ENCODE measurements at places on chromosomes 16 and 17.

DNA sequence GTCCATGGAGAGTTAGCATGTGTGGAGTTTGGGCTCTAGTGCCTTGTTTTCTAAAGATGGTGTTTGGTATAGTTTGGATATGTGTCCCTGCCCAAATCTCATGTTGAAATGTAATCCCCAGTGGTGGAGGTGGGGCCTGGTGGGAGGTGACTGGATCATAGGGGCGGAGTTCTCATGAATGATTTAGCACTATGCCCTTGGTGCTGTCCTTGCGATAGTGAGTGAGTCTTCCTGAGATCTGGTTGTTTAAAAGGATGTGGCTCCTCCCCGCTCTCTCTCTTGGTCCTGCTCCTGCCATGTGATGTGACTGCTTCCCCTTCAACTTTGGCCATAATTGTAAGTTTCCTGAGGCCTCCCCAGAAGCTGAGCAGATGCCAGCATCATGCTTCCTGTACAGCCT is 8.9 kb upstream of the ZNF19 start:
- DNase-seq, result no peak

DNA sequence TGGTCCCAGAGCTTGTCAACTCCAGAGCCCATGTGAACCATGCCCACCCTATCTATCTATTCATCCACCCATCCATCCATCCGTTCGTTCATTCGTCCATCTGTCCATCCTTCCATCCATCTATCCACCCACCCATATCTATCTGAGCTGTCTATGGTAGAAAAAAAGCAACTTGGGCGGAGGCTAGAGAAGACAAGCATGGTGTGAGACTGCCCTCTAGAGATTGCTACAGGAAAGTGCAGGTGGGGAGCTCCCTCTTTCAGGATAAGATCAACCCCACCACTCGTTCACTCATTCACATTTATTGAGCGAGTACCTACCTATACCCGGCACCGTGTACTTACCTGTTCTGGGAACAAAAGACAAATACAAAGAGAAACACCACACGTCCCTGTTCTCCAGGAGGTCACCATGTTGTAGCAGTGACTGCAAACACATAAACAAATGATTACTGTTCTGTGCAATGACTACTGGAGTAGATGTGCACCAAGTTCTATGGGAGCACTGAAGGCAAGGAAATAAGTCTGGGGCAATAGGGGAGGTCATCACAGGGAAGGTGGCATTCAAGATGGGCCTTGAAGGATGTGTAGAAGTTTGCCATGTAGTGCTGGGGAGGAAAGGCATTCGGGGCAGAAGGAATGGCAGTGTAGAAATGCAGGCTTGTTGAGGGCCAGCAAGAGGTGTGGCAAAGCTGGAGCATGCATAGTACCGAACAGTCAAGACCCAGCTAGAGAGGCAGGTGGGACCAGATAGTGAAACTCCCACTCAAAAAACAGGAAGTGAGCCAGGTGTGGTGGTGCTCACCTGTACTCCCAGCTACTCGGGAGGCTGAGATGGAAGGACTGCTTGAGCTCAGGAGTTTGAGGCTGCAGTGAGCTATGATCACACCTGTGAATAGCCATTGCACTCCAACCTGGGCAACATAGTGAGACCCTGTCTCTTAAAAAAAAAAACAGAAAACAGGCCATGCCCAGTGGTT is 13.4 kb upstream of the ATP5MC1 start:
- peak; percentile 23 for DNase-seq

DNA sequence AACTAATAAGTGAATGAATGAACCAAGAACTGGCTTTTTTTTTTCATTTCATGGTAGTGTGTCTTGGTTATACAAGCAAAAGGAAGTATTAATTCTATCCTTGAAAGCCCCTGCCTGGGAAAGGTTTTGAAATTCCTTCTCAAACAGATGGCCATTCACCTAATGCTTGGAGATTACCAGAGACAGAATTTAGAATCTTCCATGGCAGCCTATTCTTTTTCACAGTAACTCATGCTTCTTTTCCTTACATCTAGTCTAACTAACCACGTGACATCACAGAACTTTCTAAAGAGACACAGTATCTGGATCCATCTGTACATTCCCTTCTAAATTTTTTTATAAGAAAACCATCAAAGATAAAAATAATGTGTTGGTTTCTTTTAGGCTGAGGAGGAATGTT is 151.6 kb downstream of the FTO start:
- no peak for DNase-seq

DNA sequence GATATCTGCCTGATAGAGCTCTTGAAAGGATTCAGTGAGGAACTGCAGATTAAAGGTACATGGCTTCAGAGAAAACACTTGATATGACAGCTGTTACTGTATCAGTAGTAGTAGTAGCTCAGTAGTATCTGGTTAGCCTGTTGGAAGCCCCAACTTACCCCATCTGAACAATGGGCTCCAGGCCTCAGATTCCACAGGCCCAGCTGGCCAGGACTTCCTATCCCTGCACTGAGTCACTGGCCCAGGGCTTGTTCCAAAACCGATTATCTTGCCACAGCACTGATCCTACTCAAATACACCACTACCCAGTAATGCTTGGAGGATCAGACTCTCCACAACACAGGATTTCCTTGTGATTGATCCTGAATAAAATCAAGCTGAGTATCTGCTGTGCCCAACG is 32.6 kb downstream of the DCUN1D3 start:
- DNase-seq, result peak; percentile 63

- peak; percentile 75 for DNase-seq
These were observed 6.2 kb upstream of the DUSP14 start for GRCh38 chr17:37483311-37484039.

DNA sequence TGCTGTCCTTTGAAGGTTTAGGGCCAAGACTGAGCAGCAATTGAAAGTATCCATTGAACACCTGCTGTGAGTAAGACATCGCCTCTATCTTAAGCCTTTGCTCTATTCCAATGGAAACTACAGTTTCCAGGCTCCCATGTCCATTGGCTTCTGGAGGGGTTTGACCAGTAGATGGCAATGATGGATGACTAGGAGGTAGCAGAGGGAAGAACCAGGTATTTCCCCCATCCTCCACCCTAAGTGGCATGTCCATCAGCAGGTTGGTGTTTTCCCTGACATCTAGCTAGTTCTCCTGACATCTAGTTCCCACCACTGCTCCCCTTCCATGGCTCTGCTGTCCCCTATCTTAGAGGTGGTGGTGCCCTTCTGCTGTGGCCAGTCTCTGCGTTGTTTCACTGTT is 58.7 kb downstream of the CENPV start:
- DNase-seq, result no peak

DNA sequence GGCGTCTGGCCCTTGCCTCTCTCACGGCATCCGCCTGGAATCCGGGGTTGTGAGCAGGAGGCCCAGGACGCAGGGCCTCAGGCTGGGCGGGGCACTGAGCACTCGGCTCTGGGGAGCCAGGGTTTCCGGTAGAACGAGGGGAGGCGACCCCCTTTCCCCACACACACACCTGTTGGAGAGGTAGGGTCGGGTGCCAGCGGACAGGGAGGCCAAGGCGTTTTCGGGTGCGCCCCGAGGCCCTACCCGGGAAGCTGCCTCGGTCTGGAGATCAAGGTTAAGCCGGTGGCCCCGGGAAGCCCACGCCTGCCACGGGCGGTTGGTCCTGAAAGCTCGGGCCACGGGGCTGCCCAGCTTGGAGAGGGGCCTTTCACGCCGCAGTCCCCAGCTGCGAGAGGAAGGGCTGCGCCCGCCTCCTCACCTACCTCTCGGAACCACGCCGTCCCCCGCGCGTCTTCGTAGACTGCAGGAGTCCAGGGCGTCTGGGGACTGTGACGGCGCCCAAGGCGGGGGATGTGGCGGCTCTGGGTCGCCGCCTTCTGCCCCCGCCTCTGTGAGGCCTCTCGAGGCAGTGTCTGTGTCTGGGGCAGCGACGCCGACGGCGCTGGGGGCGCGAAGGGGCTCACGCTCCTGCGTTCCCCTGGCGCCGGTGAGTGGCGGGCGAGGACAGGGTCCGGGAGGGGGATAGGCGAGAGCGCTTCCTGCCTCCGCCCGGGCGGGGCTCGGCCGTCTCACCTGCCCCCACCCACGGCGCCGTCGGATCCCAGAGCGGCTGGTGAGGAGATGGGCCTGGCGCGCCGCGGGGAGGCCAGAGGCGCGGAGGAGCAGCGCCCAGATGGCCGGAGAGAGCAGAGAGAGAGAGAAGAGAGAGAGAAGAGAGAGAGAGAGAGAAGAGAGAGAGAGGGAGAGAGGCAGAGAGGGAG is 20.3 kb upstream of the HOXB9 start:
- no peak for DNase-seq

DNA sequence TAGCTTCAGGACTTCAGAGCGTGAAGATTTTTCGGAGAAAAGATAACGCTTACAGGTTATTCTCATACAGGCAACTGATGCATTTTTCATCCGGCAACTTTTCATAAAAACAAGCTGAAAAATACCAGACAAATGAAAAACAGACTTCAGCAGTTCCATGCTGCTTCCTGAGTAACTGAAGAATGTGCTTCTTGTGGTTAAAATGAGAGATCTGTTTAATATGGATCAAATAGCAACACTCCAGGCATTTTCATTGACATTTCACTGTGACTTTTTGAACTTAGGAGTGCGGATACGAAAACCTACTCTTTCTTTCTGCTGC is 705 bp upstream of the PITPNC1 start:
- DNase-seq, result peak; percentile 55

GRCh38 chr17:1532836-1533602 is 16.6 kb upstream of the INPP5K start:
- DNase-seq, result no peak

GRCh38 chr16:70679671-70680494 is 6.0 kb downstream of the MTSS2 start:
- DNase-seq, result no peak

DNA sequence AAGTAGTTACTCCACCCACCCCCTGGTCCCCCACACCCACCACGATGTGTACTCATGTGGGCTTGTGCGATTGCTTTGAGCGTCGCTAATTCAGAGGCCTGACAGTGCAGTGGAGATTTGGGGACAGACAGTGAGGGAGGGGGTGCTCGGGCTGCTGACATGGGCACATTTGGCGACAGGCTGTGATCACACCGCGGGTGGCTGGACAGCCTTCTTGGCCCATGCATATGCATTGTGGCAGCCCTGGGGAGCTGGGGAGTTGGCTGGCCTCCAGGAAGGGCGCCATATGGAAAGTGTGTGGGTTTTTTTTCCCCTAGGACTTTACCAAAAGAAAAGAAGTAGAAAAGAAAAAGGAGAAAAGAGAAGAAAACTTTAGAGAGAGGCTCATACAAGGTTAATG is 275.5 kb upstream of the N4BP1 start:
- no peak for DNase-seq

GRCh38 chr17:81821147-81821546 is 11.9 kb downstream of the MCRIP1 start:
- no peak for DNase-seq

GRCh38 chr17:33109336-33110072 is 117.9 kb downstream of the SPACA3 start:
- no peak for DNase-seq

GRCh38 chr17:79026376-79027273 is 2.7 kb downstream of the C1QTNF1 start:
- DNase-seq, result peak; percentile 31

GRCh38 chr16:61681673-61682072 is 354.6 kb downstream of the CDH8 start:
- DNase-seq, result no peak

DNA sequence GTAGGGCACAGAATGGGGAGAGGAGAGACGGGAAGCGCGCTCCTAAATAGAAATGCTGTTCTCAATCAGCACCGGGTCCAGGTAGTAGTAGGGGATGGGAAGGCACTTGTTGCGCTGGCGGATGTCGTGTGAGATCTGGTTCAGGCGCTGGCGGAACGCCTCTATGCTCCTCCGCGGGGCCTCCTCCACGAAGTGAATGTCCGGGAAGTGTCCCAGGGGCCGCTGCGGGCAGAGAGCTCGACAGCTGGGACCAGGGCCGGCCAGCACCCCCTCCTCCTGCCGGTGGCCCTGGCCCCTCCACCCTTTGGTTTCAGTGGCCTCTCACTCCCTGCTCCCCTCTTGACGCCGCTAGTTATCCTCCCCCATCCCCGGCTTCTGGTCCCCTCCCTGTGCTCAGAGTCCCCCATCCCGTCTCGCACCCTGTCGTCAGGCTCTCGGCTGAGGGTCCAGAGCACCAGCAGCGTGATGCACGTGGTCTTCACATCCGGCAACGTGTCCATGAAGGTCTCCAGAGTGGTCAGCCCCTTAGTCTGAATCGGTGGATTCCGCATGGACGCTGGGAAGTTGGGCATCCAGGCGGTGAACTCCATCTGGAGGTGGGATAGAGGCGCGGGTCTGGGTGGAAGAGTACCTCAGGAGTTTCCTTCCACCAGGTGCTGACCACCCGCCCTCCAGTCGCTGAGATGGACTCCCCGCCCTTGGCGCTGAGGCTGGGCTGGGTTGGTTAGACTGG is 14.6 kb downstream of the ALOX12B start:
- DNase-seq, result no peak

GRCh38 chr17:7084088-7084487 is 4.0 kb upstream of the CLEC10A start:
- DNase-seq, result peak; percentile 32

DNA sequence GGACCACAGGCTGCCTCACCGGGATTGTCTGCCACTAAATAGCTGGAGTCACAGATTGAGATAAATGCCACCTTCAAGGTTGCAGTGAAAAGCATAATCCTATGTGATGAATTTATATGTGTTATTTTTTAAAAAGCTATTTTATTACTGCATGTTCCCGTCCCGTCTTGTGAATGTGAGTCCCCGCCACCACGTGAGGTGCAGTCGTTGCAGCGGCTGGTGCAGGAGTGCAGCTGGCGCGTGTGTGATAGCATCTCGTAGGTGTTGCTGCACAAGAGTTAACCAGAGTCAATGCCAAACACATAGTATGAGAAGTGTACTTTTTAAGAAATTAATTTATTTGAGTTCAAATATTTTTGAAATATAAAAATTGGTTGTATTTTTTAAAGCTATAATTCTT is 12.5 kb downstream of the SMCR8 start:
- DNase-seq, result no peak

GRCh38 chr16:11401161-11402050 is 56.1 kb downstream of the RMI2 start:
- DNase-seq, result no peak

- DNase-seq, result peak; percentile 16
These were observed 309.7 kb upstream of the DYNLRB2 start for GRCh38 chr16:80231121-80231520.

- peak; percentile 67 for DNase-seq
These were observed 6.6 kb downstream of the CDC42EP4 start for GRCh38 chr17:73304971-73305812.

DNA sequence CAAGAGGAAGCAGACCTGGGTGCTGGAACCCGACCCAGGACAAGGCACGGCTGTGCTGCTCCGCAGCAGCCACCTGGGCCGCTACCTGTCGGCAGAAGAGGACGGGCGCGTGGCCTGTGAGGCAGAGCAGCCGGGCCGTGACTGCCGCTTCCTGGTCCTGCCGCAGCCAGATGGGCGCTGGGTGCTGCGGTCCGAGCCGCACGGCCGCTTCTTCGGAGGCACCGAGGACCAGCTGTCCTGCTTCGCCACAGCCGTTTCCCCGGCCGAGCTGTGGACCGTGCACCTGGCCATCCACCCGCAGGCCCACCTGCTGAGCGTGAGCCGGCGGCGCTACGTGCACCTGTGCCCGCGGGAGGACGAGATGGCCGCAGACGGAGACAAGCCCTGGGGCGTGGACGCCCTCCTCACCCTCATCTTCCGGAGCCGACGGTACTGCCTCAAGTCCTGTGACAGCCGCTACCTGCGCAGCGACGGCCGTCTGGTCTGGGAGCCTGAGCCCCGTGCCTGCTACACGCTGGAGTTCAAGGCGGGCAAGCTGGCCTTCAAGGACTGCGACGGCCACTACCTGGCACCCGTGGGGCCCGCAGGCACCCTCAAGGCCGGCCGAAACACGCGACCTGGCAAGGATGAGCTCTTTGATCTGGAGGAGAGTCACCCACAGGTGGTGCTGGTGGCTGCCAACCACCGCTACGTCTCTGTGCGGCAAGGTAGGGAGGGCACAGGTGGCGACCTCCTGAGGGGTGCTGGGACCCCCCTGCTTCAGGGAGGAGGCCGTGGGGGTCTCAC is 667 bp downstream of the FSCN2 start:
- no peak for DNase-seq

Data from astrocyte (in vitro differentiated cells and primary cell).